ENCODE measurements at places on chromosomes 7 and 10.

DNA sequence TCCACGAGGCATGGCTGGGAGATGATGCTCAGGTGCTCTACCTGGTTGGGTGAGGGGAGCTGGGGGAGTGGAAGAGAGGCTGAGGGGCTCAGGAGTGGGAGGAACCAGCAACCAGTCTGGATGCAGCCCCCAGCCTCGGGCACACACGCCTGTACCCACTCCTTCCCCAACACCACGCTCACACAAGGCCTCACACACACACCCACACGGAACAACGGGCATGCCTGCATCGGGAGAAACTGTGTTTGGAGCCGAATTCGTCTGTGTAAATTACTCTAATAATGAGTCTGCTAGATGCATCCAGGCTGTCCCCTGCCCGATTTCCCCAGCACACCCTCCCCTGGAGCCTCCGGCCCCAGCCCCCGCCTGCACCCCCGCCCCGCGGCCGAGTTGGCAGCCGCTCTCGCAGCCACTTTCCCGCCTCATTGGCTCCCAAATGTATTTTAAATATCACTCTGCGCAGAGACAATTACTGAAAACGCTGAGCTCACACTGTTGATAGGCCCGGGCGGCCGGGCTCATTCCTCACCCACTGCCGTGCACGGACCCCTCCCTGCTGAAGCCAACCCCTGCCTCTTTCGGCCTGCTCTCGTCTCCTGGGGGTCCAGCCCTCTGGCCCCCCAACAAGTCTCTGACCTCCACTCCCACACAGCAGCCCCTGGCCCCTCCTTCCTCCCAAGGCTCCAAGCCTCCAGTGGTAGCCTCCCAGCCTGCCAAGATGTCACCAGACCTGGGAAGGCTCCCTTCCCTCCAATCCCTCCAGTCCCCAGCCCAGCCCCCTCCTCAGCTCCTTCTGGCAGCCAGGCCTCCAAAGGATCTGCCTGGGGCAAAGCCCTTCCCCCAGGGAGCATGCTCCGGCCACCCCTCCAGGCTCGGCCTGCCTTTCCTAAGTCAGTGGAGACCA lies 11.1 kb downstream of the H2BK1 start:
- DNase-seq = no peak

- no peak for DNase-seq
Measured at GRCh38 chr7:12485845-12486244, 82.2 kb upstream of the VWDE start.

DNA sequence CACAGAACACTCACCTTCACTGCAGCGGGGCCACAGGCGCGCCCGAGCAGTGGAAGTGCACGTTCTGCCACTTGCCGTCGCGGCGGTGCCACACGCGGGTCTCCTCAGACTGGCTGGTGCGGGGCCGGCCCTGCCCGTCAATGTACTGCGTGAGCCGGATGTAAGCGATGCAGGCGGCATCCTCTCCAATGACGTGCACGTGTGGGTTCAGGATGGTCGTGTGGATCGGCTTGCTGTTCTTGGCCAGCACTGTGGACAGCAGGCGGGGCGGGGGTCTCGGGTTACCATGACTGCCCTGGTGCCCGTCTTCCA lies 19.2 kb downstream of the YKT6 start:
- DNase-seq = no peak

DNA sequence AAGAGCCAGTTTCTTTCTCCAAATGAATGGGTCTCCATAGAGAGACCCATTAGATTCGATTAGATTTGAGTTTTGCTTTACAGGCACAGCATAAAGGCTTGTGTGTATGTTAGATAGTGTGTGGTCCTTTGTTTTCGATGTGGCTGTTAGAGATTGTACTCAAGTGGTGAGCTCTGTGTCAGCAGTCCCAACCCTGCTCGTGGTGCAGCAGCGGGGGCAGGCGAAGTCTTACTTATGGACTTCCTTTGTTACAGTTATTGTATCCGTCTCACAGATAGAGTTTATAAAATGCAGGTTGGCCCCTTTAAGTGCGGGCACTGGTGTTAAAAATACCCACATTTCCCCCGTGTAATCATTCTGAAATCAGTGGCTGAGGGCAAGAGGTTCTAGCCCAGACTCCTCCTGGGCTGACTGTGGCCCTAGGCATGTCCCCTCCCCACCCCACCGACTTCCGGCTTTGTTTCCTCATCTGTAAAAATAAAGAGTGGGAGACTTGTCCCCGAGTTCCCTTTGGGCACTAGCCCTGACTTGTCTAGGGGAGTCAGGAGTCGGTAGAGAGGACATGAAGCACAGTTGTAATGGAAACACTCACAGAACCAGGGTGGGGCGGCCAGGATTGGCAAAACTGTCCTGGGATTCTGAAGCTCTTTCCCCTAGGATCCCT lies 28.6 kb downstream of the MTURN start:
- DNase-seq = no peak

DNA sequence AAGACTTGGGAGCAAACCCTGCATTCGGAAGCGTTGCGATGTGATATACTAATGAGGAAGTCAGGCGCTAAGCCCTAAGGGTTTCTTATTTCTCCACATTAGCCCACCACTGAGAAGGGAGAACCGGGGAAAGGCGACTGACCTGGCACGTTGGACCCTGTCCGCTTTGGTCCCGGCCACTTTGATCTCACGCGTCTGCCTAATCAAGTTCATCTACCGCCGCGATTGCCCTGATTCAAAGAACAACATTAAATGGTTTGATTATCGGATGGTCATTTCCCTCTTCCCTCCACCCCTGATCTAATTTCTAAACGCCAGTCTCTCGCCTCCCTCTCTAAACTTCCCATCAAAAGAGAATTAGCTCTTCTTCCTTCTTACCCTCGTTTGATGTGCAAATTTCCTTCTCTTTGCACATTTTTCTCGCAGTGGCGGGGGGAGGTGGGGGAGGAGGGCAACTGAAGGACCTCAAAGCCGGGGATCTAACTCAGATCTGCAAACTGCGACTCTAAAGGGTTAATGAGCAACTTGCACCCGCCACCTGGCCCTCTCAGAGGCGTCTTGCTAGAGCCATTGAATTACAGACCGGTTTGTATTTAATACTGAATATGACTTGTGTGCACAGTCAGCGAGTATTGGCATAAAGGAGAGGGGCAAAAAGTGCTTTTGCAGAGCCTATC lies 687 bp upstream of the DKK1 start:
- no peak for DNase-seq

DNA sequence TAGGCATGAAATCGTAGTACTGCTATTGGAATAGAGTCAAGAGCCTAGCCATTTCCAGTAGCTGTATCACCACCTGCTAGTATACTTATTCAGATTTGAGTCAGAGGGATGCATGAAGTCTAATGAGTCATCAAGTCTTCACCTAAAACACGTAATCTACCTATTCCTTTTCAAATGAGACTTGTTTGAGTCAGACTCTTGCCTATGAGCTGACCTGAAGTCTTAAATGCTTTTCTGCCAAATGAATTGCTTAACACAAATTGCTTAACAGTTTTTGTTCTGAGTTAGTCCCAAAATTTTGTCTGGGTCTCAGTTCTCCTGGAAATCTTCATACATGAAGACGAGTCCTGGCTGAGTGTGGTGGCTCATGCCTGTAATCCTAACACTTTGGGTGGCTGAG lies 165.2 kb downstream of the GNAT3 start:
- peak; percentile 31 for DNase-seq

GRCh38 chr7:42790196-42790595 lies 121.7 kb downstream of the C7orf25 start:
- DNase-seq = no peak

- no peak for DNase-seq
Measured at GRCh38 chr10:88082806-88083596, 219.6 kb downstream of the PTEN start.

DNA sequence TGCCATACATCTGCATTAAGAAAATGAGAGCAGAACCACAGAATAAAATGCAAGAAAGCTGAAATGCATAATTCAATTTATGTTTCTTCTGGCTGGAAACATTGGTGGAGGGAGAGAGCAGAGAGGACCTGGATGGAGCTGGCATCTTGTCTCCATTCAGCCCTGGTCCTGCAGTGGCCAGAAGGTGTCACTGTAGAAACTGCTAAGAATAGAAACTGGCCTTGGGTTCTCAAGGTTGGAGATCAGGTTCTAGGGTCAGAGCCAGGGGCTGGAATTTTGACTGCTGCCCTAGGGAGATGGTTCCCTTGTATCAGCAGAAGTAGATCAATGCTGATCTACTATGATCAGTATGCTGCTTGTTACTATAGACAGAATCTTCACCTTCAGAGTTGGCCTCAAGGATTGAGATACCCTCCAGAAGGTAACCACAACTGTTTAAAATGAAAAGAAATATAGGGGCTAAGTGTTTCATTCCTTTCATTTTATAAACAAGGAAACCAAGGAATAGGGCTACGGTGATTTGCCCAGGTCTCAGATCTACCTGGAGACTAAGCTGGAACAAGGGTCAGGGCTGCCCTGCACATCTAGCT lies 13.1 kb downstream of the TAS2R41 start:
- DNase-seq = no peak
